Sigmoid colon (tissue), 7 donors: ENCODE measurements at places on chromosomes 2 and 18. TPM values are rescaled to one million over a fixed set of nuclear protein-coding genes. Genes with fewer than 3 reads are reported as not detected.

- H3K4me3 ChIP-seq = no peak overlapping the region
- no peaks in the 10 kb centered on the region for H3K36me3 ChIP-seq
- no peaks in the 10 kb centered on the region for H3K27me3 ChIP-seq
- no peak overlapping the region for H3K27ac ChIP-seq
Observed at GRCh38 chr2:8996006-8996405, 7.5 kb downstream of the MBOAT2 start.

DNA sequence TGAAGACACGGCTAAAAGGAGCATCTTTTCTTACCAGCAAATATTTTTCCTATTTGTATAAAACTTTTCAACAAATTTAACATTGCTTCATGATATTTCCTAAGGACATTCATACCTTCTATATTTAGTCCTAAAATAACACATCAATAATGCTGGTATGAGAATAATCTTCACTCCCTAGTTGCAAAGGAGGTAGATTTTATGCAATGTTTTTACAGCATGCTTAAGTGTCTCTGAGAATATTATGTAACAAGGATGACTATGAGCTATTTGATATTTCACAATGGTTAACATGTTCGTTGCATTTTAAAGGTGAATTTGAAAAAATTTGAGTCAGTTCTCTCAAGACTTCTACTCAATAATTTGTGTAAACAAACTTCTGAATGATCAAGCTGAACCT lies 506.7 kb downstream of the NUP35 start:
- no peaks in the 10 kb centered on the region for H3K4me1 ChIP-seq
- H3K4me3 ChIP-seq = no peak overlapping the region
- DNase-seq = no peak
- H3K27me3 ChIP-seq = no peaks in the 10 kb centered on the region
- no peak overlapping the region for H3K27ac ChIP-seq

Gene CRYBA2
- not detected for total RNA-seq

DNA sequence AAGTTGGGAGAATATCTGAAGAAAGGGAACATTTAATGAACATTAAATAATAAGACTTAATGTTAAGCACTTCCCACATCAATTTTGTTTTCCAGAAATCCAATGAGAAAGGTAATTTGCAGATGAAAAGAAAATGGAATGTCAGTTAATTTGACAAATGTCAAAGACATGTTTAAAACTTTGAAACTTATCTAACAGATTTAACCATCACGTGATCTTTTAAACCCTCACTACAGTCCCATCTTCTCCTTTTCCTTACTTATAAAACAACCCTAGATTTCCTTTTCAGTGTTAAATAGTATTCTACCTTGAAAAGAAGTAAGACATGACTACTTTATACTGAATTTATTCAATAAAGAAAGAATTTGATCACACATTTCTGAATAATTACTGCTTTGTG lies 288.5 kb downstream of the NRXN1 start:
- H3K27me3 ChIP-seq = no peaks in the 10 kb centered on the region
- no peaks in the 10 kb centered on the region for H3K4me1 ChIP-seq
- H3K27ac ChIP-seq = no peak overlapping the region
- no peaks in the 10 kb centered on the region for H3K36me3 ChIP-seq
- DNase-seq = no peak
- H3K4me3 ChIP-seq = no peak overlapping the region

Gene GLI2
- 6.4 TPM for total RNA-seq

- DNase-seq = peak; percentile 59
- H3K4me1 ChIP-seq = peaks cover 45% of the 10 kb centered on the region
- H3K27ac ChIP-seq = peak overlapping the region; percentile 79
- H3K36me3 ChIP-seq = no peaks in the 10 kb centered on the region
Observed at GRCh38 chr2:28341208-28341891, 51.3 kb upstream of the FOSL2 start.

Gene CIDEA
- not detected for total RNA-seq

DNA sequence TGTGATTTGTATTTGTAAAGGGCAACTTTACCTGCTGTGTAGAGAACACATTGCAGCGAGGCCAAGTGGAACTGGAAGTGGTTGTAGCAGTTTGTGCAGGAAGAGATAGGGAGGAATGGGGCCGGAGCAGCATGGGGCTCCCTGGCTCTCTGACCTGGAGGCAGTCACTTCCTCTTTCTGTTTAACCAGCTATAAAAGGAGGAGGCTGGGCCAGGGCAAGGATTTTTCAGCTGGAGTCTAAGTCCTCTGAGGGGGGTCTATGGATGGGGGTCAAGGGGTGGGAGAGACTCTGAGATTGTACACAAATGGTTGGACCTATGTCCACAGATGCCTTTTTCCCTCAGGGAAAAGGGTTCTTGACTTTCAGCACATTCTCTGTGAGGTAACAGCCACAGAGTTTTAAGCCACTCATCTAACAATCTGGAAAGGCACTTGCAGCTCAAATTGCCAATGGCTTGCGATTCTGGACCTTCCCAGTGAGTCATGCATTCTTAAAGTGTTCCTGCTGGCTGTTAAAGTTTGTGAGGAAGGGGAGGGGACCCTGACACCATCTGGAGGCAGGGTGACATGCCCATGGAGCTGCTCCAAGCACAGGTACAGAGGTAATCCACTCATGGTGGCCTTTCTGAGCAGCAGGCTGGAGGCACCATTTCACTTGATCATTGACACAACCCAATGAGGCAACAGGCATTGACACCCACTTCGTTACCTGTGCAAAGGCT lies 347.0 kb downstream of the CYRIA start:
- no peaks in the 10 kb centered on the region for H3K4me1 ChIP-seq
- H3K27ac ChIP-seq = no peak overlapping the region
- no peak overlapping the region for H3K4me3 ChIP-seq
- H3K27me3 ChIP-seq = no peaks in the 10 kb centered on the region
- no peaks in the 10 kb centered on the region for H3K36me3 ChIP-seq
- DNase-seq = no peak

DNA sequence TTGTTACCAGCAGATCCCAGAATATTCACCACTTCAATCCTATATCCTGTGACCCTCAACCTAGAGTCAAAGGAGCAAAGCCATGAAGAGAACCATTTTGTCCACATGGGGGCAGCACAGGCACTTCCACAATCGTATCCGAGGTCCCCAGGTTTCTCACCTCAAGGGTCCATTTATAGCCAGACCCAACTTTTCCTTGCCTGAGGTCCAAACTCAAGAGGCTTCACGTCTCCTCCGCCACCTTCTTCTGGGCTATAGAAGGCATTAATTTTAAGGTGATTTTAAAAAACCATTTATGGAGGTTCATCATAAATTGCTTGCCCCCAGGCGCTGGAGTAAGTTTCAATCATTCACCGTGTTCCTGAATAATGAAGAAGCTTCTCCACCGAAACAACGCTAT lies 111.6 kb upstream of the NABP1 start:
- H3K27me3 ChIP-seq = no peaks in the 10 kb centered on the region
- DNase-seq = no peak
- H3K4me1 ChIP-seq = no peaks in the 10 kb centered on the region
- no peak overlapping the region for H3K27ac ChIP-seq
- H3K36me3 ChIP-seq = no peaks in the 10 kb centered on the region

GRCh38 chr2:112915300-112916144 lies 4.6 kb downstream of the IL37 start:
- no peaks in the 10 kb centered on the region for H3K36me3 ChIP-seq
- no peaks in the 10 kb centered on the region for H3K27me3 ChIP-seq
- H3K27ac ChIP-seq = no peak overlapping the region
- DNase-seq = no peak
- H3K4me3 ChIP-seq = no peak overlapping the region
- H3K4me1 ChIP-seq = no peaks in the 10 kb centered on the region

- H3K27ac ChIP-seq = no peak overlapping the region
- no peak for DNase-seq
- no peaks in the 10 kb centered on the region for H3K27me3 ChIP-seq
- H3K36me3 ChIP-seq = no peaks in the 10 kb centered on the region
- H3K4me1 ChIP-seq = no peaks in the 10 kb centered on the region
Observed at GRCh38 chr2:41989501-41990180, 58.2 kb upstream of the PKDCC start.

GRCh38 chr2:105038383-105039061 lies 653 bp downstream of the MRPS9 start:
- H3K36me3 ChIP-seq = no peaks in the 10 kb centered on the region
- no peaks in the 10 kb centered on the region for H3K27me3 ChIP-seq
- peak overlapping the region; percentile 81 for H3K27ac ChIP-seq
- DNase-seq = no peak

Gene KCNE4
- 5.4 TPM for total RNA-seq

DNA sequence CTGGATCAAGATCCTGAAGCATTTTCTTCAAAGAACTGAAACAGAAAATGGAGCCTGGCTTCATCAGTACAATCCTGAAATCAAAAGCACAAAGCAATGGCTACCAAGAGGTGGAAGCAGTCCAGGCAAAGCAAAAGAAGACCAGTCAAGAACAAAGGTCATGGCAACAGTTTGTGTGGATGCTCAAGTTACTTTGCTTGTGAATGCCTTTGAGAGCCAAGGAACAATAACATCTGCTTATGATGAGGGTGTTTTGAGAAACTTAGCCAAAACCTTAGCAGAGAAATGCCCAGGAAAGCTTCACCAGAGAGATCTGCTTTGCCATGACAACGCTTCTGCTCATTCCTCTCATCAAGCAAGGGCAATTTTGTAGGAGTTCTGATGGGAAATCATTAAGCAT lies 723.1 kb downstream of the TMEM182 start:
- no peaks in the 10 kb centered on the region for H3K36me3 ChIP-seq
- no peak overlapping the region for H3K27ac ChIP-seq
- no peaks in the 10 kb centered on the region for H3K27me3 ChIP-seq
- H3K4me3 ChIP-seq = no peak overlapping the region
- no peak for DNase-seq

Gene ZBTB7C
- 1.7 TPM for total RNA-seq

DNA sequence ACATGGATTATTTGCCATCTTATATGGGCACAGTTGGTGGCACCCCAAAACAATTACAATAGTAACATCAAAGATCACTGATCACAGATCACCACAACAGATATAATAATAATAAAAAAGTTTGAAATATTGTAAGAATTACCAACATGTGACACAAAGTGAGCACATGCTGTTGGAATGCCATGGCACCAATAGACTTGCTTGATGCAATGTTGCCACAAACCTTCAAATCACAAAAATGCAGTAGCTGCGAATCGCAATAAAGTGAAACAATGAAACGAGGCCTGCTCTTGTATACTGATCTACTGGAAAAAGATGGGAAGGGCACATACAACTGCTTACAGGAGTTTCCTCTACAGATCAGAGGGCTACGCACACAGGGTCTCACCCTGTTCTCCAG lies 32.2 kb upstream of the AMMECR1L start:
- H3K4me3 ChIP-seq = no peak overlapping the region
- no peaks in the 10 kb centered on the region for H3K27me3 ChIP-seq
- no peak overlapping the region for H3K27ac ChIP-seq
- H3K4me1 ChIP-seq = no peaks in the 10 kb centered on the region

GRCh38 chr18:13376298-13376840 lies 157.8 kb downstream of the LDLRAD4 start:
- H3K36me3 ChIP-seq = no peaks in the 10 kb centered on the region
- no peaks in the 10 kb centered on the region for H3K27me3 ChIP-seq
- no peak overlapping the region for H3K4me3 ChIP-seq
- H3K4me1 ChIP-seq = no peaks in the 10 kb centered on the region

DNA sequence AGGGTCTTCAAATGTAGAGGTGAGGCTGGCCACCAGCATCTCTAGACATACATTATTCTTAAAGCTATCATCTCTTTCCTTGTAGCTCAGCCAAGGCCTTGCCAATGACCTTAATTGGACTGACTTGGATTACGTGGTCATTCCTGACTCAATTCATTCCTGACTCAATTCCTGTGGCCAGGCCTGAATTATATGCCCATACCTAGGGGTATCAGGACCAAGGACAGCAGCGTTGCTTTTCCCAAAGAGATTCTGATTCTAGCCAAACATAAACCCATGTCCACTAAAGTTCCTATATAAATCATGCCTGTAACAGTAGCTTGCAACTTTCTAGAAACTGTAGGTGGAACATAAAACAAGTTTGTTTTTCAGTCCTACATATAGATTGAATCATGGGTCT lies 231.7 kb downstream of the ARL6IP6 start:
- no peak for DNase-seq
- H3K36me3 ChIP-seq = no peaks in the 10 kb centered on the region
- no peaks in the 10 kb centered on the region for H3K4me1 ChIP-seq
- no peak overlapping the region for H3K4me3 ChIP-seq
- no peaks in the 10 kb centered on the region for H3K27me3 ChIP-seq
